ENCODE measurements at places on chromosomes 4 and X.
A peak's percentile ranks its signal among the peaks of the same experiment; 100 is the strongest.

- DNase-seq, result no peak
Observed at GRCh38 chrX:58025979-58026378, 115.7 kb upstream of the ZXDA start.

- no peak for DNase-seq
Observed at GRCh38 chr4:2095236-2096072, 36.3 kb downstream of the NAT8L start.

DNA sequence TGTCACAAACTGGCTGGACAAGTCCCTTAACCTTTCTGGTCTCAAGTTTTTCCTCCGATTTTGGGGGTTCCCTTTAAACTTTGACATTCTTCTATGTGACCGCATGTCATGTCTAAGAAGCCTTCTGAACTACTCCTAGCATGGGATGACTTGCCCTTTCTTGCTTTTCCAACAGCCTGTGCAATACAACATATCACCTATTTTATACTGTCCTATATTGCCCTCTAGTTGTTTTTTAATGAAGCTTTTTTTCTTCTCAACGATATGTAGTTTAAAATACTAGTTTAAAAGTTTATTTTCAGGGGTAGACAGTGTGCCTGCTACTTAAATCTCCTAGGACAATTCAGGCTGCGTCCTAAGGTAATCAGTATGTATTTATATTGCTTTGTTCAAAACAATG is 1.0 kb upstream of the IGBP1 start:
- no peak for DNase-seq

- DNase-seq, result no peak
Observed at GRCh38 chr4:57184378-57185029, 74.3 kb upstream of the IGFBP7 start.

DNA sequence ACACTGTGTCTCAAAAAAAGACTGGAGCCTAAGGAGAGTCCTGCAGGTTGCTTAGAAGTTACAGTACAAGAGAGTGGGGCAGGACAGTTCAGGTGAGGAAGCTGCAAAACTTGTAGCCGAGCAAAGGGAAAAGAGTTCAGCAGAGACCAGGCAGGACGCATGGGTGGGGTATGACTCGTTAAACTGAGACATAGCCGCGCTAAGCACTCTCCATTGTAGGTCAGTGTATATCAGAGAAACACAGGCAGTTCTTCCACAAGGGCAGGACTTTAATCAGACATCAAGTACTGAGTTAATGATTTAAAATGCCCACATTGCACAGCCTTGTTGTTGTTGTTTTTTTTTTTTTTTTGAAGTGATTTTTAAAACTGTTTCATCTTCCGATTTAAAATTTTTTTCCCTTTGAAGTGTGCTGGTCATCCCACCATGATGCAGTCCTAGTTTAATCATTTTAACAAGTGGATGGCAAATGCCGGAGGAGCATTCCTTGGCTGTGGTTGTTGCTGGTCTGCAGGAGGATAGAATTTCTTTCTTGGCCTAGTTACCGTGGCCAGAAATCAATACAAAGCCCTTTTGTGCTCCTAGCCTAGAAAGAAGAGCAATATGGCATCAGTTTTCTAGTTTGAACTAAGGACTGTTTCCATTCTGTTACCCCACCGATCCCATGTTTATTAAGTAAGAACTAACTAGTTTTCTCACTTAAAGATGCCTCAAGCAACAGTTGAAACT is 10.3 kb downstream of the LAP3 start:
- DNase-seq, result no peak

DNA sequence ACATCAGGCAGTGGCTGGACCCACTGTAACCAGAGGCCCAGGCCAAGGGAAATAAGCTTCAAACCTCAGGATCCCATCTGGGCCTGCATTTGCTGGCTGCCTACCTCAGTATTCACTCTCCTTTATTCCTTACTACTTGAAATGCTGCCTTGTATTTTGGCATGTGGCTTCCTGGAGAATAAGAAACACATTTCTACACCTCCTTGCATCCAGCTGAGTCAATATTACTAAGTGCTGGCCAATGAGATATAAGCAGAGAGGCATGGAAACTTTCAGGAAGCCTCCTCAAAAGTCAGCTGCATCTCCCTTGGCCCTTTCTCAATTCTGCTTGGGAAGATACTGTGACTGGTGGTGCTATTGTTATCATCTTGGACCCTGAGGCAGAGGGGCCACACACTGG is 59.8 kb upstream of the RELL1 start:
- DNase-seq, result peak; percentile 14

GRCh38 chrX:84735025-84735424 is 232.8 kb upstream of the HDX start:
- DNase-seq, result peak; percentile 12

- no peak for DNase-seq
Observed at GRCh38 chr4:128462103-128462783, 174.6 kb upstream of the PGRMC2 start.

DNA sequence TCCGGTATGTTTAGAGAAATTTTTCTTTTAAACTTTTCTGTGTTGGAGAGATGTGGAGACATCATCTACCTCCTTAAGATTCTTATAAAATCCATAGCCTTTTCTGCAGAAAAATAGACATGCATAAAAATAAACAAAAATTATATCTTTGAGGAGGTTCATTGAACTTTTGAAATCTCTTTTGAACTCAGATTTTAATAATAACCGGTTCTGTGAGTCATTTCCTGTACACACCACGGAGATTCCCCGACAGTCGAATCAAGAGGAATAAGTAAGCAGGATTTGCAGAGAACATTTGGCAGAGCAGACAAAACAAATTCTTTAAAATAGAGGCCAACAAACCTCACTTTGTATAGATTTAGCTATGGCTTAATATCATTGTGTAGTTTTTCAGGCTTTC is 918.7 kb upstream of the POU3F4 start:
- peak; percentile 3 for DNase-seq

DNA sequence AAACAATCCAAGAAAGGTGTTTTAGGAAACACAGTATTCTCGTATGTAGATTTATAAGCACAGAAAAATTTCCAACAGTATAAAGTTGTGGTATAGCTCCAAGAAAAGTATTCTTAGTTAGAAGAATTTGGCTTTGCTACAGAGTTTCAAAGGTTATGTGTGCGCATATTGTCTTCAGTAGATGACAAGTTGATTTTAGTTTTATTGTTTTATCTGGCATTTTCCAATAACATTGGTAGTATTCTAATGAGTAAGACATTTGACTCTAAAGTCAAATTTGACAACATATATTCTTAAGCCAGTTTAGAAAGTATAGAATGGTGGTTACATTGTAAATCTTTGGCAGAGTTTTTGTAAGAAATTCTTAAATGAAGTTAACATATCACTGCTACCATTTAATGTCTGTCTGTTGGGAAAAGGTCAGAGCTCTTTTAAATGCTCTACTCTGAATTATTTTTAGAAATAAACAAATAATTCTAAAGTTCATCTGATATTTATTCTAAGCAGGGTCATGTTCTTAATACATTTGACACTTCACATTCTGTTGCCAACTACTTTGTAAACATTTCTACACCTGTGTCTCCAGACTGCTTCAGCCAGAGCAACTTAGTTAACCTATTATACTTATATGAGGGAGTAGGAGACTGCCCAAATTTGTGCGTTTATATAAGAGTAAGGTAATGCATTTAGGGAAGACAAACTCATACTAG is 30.0 kb downstream of the CLCN3 start:
- no peak for DNase-seq
